ENCODE measurements at places on chromosomes 4 and X. TPM values are rescaled to one million over a fixed set of nuclear protein-coding genes. Genes with fewer than 3 reads are reported as not detected.

FOXR2 gene
- total RNA-seq = not detected

MTMR8 gene
- total RNA-seq = 0.51 TPM

CPEB2 gene
- total RNA-seq = 1.3 TPM

PRMT9 gene
- 16.8 TPM for total RNA-seq

C4orf50 gene
- 0.32 TPM for total RNA-seq

PABPC4L gene
- 1.6 TPM for total RNA-seq

ADH1B gene
- not detected for total RNA-seq

MSANTD1 gene
- total RNA-seq = 0.25 TPM

SFRP2 gene
- 86.1 TPM for total RNA-seq

VSIG4 gene
- not detected for total RNA-seq

GPR143 gene
- 10.6 TPM for total RNA-seq

NRK gene
- total RNA-seq = not detected

OR13H1 gene
- not detected for total RNA-seq

RAB41 gene
- total RNA-seq = not detected

TRMT44 gene
- total RNA-seq = 19.9 TPM

AMELX gene
- total RNA-seq = not detected

SUPT20HL1 gene
- not detected for total RNA-seq

EREG gene
- not detected for total RNA-seq

SLC4A4 gene
- not detected for total RNA-seq

GLOD5 gene
- total RNA-seq = not detected

NAP1L3 gene
- total RNA-seq = 88.5 TPM

MAGEA11 gene
- total RNA-seq = not detected

TBC1D19 gene
- 30.7 TPM for total RNA-seq

SRPX2 gene
- total RNA-seq = 0.11 TPM

TFDP3 gene
- total RNA-seq = not detected

STARD8 gene
- 0.82 TPM for total RNA-seq

TCP11X2 gene
- 0.88 TPM for total RNA-seq

SHROOM3 gene
- 52.7 TPM for total RNA-seq

PAGE4 gene
- not detected for total RNA-seq

CYTL1 gene
- total RNA-seq = 1.1 TPM

RXFP1 gene
- total RNA-seq = not detected

MEPE gene
- total RNA-seq = not detected

DUX4 gene
- total RNA-seq = not detected

RAB39B gene
- 8.7 TPM for total RNA-seq

MAGEA12 gene
- not detected for total RNA-seq

DTHD1 gene
- not detected for total RNA-seq

Measured in neural progenitor cell (in vitro differentiated cells).